Stimulated activated CD4-positive, alpha-beta T cell treated with anti-CD3 and anti-CD28 coated beads, TNF-alpha, amount 100 ng/mL, for 1 hour (primary cell): ENCODE measurements at places on chromosomes 1 and 21.

- DNase-seq = no peak
Measured at GRCh38 chr1:1527092-1527816, 13.2 kb downstream of the TMEM240 start.

GRCh38 chr1:24641646-24642151 lies 1.4 kb upstream of the SRRM1 start:
- DNase-seq = no peak

DNA sequence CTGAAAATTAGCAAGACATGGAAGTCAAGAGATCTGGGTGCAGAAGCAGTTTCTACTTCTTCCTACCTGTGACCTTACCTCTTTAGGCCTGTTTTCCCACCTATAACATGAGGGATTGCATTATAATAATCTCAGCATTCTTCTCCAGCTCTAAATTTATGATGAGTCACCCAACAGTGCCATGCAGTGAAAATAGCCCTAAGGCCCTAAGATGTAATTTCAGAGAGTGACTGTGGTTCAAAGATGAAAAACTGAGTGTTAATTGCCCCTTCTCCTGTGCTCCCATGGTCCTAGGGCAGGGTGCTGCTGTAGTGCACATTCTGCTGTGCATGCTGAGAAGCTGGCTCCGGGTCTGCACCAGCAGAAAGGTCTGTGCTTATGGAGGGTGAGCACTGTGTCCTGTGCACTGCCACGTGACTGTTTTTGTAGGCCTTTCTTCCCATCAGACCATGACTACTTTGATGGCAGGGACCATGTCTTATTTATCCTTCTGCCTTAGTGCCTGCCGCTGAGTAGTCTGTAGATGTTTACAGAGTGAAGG lies 29.7 kb downstream of the JUN start:
- no peak for DNase-seq

- DNase-seq = no peak
Measured at GRCh38 chr1:199948587-199949280, 78.8 kb upstream of the NR5A2 start.

DNA sequence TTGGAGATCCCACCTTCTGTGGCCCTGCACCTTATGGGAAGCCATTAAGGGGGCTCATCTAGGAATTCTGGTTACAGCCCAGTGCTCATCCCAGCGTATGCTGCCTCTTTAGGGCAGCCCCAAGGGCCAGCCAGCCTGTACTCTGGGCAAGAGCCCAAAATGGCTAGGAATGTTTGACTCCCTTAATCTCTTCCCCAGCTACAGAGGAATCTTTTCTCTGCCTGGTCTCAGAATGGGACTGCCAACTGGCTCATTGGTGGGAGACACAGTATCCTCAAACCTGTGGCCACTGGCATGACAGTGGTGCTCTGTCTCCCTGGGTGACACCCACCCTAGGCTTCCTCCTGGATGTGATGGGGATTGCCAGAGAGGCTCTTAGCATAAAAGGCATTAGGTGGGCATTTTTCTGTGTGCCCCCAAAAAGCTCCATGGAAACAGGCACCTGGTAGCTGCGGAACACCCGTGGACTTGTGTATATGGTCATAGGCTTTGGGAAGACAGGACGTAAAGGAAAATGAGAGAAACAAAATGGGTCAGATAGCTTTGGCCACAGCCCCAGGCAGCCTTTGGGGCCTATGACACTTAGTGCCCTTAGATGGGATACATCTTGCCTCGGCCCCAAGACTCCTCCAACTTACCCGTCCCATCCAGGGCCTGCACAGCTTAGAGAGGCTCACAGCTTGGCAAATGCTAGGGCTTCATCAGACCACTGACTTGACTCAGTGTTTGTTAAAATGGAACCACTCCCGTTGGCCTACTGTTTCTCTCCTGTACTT lies 6.9 kb downstream of the TMEM81 start:
- no peak for DNase-seq

DNA sequence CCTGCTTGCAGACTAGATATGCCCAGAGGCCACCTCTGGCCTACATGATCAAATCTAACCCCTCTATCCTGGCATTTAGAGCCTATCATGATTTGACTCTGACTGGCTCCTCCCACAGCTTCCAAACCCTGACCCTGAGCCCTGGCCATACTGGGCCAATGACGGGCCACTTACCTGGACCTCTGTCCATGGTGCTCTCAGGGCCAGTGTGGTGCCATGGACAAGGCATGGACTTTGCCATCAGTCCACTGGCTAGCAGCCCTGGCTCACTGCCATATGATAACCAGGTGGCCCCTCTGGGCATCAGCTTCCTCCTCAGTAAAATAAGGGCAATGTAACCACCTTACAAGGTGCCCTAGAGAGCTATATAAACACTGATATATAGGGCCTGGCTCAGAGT lies 713.4 kb downstream of the PTPRU start:
- no peak for DNase-seq

GRCh38 chr21:42147386-42148020 lies 71.4 kb upstream of the ABCG1 start:
- no peak for DNase-seq

GRCh38 chr1:21152423-21153100 lies 24.1 kb downstream of the EIF4G3 start:
- no peak for DNase-seq

DNA sequence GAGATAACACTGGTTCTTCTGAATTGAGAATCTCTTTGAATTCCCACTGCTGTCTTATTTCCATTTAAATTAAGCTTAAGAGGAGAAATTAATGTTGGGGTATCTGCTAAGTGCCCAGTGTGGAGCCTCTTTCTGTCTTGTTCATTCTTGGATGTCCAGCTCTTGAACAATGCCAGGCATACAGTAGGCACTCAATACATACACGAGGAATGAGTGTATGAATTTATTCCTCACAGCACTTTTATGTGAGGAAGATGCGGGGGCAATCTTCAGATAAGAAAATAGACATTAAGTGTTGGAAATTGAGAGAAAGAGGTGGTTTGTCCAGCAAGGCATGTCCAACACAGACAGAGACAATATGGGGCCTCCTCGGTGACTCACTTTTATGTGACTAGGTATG lies 11.8 kb upstream of the ATF3 start:
- DNase-seq = no peak

- DNase-seq = no peak
Measured at GRCh38 chr1:2788506-2789163, 12.9 kb downstream of the TTC34 start.

GRCh38 chr1:65075123-65075976 lies 72.7 kb upstream of the AK4 start:
- no peak for DNase-seq

GRCh38 chr1:88612292-88612691 lies 71.8 kb upstream of the PKN2 start:
- DNase-seq = no peak

DNA sequence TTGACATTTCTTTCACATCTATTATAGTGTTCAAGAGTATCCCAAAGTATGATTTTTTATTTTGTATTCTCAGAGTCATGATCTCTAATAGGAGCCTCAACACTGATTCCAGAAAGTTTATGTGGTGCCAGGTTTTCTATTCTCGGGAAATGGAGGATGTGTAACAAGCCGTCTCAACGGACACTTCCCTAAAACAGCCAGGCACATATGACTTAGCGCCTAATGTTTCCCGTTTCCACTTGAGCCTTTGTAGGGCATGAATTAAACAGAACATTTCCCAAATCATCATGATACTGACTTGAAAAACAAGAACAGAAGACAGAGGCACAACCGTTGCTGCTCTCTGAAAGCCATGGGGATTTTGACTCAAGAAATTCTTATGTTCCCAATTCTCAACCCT lies 8.0 kb downstream of the CYYR1 start:
- DNase-seq = no peak

GRCh38 chr21:46188226-46189212 lies 4.3 kb upstream of the SPATC1L start:
- DNase-seq = no peak

- DNase-seq = no peak
Measured at GRCh38 chr1:172653015-172653709, 5.7 kb upstream of the FASLG start.

DNA sequence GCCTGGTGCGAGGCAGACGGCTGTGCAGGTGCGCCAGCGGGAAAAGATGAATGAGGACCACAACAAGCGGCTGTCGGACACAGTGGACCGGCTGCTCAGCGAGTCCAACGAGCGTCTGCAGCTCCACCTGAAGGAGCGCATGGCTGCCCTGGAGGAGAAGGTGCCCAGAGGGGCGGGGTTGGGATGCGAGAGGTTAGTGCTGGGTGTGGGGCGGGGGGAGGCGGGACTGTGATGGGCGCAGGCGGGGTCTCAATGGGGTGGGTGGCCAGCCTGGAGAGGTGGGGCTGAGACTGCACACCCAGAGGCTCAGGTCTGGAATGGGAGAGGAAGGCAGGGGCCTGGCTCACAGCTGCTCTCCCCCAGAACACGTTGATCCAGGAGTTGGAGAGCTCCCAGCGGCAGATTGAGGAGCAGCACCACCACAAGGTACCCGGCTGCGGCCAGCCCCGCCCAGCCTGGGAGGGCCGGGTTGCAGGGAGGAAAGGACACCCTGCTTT lies 22.3 kb downstream of the PPFIA4 start:
- no peak for DNase-seq

DNA sequence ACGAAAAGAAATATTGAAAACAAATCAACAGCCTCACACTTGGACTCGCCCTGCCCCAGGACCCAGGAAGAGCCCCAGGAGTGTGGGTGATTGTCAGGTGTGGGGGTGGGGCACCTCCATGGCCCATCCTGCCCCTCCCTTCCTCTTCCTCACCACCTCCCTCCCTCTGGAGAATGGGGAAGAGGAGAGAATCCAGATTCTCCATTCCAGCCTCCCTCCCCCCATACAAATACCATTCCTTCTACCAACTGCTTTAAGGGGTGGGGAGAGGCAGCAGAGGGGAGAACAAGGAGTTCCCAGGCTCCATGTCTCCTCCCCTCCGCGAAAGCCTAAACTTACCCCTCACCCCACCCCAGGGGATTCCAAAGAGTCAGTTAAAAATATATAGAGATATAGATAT lies 36.7 kb downstream of the MEF2D start:
- DNase-seq = no peak

GRCh38 chr21:33655588-33656221 lies 13.4 kb downstream of the ITSN1 start:
- no peak for DNase-seq
